HEK293T (cell line): ENCODE measurements at places on chromosomes 7 and 10.

- DNase-seq, result no peak
These were observed 290.1 kb upstream of the ZMIZ1 start for GRCh38 chr10:78778444-78779338.

DNA sequence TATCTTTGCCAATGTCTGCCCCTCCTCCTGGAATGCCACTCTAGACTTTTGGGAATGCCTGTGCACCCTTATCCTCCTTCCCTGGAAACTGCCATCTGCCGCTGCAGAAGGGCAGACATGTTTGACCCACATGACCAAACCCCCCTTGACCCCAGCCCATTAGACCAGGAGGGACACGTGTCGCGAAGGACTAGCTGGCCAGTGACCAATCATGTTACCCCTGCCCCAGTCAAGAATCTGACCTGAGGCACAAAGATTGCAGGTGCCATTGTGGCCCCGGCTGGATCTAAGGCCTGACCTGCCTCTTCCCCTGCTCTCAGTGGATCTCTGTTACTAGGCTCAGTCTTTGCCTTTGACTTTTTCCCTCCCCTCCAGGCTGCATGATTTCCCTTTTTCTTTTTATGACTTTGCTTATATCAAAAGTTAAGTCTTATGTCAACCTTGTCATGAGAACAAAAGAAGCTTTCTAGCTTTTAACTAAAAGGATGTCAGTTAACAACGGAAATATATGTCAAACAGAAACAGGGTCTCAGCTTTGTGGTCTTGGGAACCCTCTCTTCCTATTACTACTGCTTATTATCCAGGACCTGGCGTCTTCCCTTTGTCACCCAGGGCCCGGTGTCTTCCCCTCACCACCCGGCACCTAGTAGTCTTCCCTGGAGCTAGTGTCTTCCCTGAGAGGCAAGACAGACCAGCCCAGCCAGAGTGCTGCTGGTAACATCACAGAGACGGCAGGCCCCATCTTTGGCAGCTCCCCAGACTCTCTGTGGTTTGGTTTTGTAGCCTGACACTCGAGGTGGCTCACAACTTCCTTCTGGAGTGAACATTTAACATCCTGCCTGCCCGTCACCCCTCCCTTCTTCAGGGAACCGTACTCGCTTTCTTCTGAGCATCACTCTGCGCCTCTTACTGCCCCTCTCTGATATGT is 24.4 kb upstream of the PPIF start:
- DNase-seq, result no peak

DNA sequence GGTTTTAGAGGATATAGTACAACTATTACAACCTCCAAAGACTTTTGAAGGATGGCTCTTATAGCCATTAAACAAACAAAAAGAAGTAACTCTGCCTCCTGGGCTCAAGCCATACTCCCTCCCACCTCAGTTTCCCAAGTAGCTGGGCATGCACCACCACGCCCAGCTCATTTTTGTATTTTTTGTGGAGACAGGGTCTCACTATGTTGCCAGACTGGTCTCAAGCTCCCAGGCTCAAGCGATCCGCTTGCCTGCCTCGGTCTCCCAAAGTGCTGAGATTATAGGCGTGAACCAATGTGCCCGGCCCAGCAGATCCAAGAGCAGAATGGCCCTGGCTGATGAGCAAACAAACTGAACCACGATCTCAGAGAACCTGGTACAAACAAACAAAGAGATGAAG is 16.0 kb downstream of the NANOS1 start:
- DNase-seq, result no peak

- no peak for DNase-seq
These were observed 50.6 kb downstream of the PNLIPRP2 start for GRCh38 chr10:116671274-116671926.

- DNase-seq, result no peak
These were observed 21.9 kb downstream of the UNC5B start for GRCh38 chr10:71234004-71234894.
